Airway epithelial cell (primary cell): ENCODE measurements at places on chromosomes 5 and 9. TPM values are rescaled to one million over a fixed set of nuclear protein-coding genes. Genes with fewer than 3 reads are reported as not detected.

PKD2L2 gene
- total RNA-seq, result not detected in 2 replicates

C9orf57 gene
- total RNA-seq, result not detected in 2 replicates

SLC4A9 gene
- not detected in 2 replicates for total RNA-seq

AKNA gene
- 2.0 and 5.1 TPM in 2 replicates for total RNA-seq

SPATA31D4 gene
- not detected in 2 replicates for total RNA-seq

SLC6A7 gene
- total RNA-seq, result not detected in 2 replicates

PRRT1B gene
- total RNA-seq, result not detected in 2 replicates

PCDHB2 gene
- 0.14 TPM in 1 of 2 replicates, not detected in the other for total RNA-seq

FBN2 gene
- 28.7 and 40.0 TPM in 2 replicates for total RNA-seq

SPINK4 gene
- total RNA-seq, result not detected in 2 replicates

PCDH12 gene
- total RNA-seq, result 0.21 TPM in 1 of 2 replicates, not detected in the other

PARP8 gene
- 5.7 and 9.5 TPM in 2 replicates for total RNA-seq

SLC6A18 gene
- total RNA-seq, result not detected in 2 replicates

CARD19 gene
- 75.9 and 77.7 TPM in 2 replicates for total RNA-seq

HMGCS1 gene
- 182 and 202 TPM in 2 replicates for total RNA-seq

KIAA1958 gene
- 0.84 and 2.3 TPM in 2 replicates for total RNA-seq

MAPKAP1 gene
- total RNA-seq, result 87.3 TPM in 2 replicates

ARHGEF28 gene
- 15.7 and 19.5 TPM in 2 replicates for total RNA-seq

SLC36A2 gene
- total RNA-seq, result not detected in 2 replicates

RNF183 gene
- 0.21 TPM in 1 of 2 replicates, not detected in the other for total RNA-seq

LCN12 gene
- total RNA-seq, result not detected in 2 replicates
